ENCODE measurements at places on chromosomes 3 and 15.

DNA sequence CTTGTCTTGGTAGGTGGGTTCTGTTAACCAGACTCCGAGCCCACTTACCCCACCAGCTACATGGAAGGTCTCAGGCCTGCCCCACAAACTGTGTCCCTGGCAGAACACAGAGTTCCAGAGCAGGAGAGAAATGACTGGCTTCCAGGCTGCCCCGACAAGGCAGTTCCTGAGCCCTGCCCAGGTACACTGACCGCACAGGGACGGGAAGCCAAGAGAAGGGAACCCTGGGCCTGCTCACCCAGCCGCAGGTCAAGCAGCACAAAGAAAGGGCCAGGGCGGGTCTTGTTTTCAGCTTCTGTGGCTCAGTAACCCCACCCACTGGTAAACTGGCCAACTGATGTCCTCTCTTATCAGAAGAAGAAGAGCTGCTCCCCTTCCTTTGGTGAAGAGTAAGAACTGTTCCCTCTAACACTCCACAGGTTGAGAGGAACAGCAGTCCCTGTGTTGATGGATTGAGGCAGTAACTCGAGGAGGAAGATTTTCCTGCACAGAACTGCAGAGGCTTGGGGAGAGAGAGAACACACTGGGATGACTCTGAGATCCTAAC, 68.4 kb downstream of the CRTC3 start:
- peak; percentile 11 for DNase-seq

DNA sequence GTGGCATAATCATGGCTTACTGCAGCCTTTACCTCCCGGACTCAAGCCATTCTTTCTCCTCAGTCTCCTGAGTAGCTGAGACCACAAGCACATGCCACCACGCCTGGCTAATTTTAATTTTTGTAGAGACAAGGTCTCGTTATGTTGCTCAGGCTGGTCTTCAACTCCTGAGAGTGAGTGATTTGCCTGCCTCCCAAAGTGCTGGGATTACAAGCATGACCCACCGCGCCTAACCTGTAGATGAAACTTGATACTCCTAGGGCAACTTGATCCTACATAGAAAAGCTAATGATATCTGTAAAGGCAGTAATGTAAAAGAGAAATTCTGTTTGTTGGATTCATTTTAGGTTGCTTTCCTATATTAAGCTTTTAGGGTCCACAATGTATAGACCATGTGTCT, 391.9 kb upstream of the THRB start:
- DNase-seq: no peak

DNA sequence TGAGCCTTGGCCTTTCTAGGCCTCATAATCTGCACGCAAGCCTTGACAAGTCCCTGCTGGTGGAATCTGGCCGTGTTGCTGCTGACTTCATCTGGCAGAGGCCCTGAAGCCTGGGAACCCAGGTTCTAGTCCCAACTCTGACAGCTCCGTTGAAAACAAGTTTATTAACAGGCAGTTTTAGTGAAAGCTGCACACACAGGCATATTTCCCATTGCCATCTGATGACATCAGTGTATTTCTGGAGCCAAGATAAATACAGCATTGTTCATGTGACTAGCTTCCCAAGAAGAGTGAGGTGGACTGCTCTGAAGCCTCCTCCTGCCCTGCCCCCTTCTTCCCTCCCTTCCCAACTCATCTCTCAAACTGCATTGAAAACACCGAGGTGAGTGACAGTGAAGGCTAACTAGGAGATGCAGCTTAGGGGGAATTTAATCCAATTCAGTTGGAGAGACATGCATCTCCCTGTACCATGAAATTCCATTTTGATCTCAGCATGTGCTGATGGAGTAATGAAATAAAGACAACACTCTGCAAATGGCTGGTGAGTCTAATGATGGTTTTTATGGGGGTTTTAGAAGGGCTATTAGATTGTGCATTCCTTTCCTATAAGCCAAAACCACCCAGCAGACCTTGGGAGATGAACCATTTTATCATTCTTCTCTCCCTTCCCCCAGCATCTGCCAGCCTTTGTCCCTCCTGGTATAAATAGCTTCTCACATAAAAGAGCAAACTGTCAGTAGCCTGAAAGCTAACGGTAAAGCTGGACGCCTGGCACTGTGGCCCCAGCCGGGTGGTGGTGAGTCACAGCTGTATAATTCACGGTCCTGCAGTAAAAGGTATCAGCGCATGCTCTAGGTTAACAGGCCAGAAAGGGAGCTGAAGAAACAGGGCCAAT, 38.0 kb downstream of the PRICKLE2 start:
- no peak for DNase-seq

- no peak for DNase-seq
These were observed 194.3 kb upstream of the C2CD4B start for GRCh38 chr15:62359416-62359815.

Data from CD4-positive, alpha-beta T cell treated with Interleukin-17A for 4 hours (primary cell).